Fibroblast of skin of left quadriceps (primary cell): ENCODE measurements at places on chromosomes 7 and 10.

DNA sequence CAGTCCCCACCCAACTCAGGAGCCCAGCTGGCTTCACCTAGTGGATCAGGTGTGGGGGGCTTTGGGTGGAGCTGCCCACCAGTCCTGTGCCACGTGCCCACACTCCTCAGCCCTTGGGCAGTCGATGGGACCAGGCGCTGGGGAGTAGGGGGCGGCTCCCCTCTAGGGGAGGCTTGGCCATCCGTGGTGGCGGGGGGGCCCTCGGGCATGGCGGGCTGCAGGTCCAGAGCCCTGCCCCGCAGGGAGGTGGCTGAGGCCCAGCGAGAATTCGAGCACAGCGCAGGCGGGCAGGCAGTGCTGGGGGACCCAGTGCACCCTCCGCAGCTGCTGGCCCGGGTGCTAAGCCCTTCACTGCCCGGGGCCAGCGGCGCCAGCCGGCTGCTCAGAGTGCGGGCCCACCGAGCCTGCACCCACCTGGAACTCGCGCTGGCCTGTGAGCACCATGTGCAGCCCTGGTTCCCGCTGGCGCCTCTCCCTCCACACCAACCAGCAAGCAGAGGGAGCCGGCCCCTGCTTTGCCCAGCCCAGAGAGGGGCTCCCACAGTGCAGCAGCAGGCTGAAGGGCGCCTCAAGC lies 29.3 kb downstream of the ASNS start:
- no peak for DNase-seq

GRCh38 chr7:106392144-106392543 lies 107.4 kb upstream of the NAMPT start:
- DNase-seq, result no peak

- DNase-seq, result peak; percentile 84
Observed at GRCh38 chr7:82624337-82624736, 180.8 kb upstream of the CACNA2D1 start.

DNA sequence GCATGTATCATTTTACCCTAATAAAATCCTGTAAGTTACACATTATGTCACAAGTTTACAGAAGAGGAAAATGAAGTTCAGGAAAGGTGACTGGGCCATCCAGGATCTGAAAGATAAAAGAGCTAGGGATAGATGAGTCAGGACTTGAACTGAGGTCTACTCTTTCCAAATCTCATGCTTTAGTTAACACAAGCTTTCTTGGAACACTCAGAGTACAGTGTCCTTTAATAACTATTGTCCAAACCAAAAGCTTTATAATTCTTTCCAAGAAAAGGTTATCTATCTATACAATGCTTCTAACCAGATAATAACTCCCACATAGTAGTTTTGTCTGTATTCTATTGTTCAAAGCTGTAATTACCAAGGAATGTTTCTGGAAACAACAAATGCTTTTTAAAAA lies 164.6 kb downstream of the LRRN3 start:
- DNase-seq, result no peak

- DNase-seq, result no peak
Observed at GRCh38 chr10:35794703-35795102, 152.6 kb upstream of the FZD8 start.

- DNase-seq, result no peak
Observed at GRCh38 chr7:43856996-43857395, 12.3 kb downstream of the MRPS24 start.

- no peak for DNase-seq
Observed at GRCh38 chr10:8037941-8038894, 16.3 kb upstream of the GATA3 start.
